ENCODE measurements at places on chromosomes 2 and 18.

DNA sequence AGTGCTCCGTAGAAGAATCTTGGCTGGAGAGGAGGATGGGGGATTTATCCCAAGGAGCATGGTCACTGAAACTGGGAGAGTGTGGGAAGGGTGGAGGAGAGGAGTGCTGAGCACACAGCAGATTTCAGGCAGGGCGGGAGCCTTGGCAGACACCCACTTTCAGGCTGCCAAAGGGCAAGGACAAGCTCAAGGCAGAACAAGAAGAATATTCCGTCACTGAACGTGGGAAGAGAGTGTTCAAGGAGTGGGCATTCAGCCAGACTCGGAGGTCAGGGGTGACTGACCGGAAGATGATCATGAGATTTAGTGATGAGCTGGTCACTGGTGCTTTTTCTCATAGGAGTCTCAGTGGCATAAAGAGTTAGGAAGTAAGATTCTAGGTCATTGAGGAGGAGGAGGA lies 136.2 kb upstream of the RASGRP3 start:
- DNase-seq: no peak

GRCh38 chr2:188478724-188479123 lies 187.1 kb downstream of the GULP1 start:
- DNase-seq: no peak

DNA sequence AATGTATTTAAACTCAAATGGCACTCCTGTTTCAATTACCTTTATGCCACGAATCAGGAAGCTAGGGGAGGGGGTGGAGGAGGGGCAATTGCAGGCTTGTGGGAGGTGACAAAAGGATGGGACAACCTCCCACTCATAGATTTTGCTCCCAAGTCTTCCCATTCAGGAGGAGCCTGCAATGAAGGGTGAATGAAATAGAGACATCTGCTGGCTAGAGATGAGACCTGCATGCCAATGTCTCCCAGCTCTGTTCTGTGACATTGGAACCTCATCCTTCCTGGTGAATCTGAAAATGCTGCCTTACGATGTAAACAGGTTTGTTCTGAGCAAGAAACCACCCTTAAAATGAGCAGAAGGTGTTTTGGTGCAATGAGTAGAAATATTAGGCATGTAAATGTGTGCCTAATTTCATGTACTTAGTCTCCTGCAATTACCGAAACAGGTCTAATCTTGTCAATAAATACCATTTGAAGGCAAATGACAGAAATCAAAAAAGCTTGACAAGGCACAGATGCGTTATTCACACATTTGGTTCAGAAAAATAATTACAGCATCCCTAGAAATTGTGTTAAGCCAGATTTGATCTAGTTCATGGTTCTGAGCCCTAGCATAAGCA lies 2.7 kb upstream of the PID1 start:
- DNase-seq: no peak

DNA sequence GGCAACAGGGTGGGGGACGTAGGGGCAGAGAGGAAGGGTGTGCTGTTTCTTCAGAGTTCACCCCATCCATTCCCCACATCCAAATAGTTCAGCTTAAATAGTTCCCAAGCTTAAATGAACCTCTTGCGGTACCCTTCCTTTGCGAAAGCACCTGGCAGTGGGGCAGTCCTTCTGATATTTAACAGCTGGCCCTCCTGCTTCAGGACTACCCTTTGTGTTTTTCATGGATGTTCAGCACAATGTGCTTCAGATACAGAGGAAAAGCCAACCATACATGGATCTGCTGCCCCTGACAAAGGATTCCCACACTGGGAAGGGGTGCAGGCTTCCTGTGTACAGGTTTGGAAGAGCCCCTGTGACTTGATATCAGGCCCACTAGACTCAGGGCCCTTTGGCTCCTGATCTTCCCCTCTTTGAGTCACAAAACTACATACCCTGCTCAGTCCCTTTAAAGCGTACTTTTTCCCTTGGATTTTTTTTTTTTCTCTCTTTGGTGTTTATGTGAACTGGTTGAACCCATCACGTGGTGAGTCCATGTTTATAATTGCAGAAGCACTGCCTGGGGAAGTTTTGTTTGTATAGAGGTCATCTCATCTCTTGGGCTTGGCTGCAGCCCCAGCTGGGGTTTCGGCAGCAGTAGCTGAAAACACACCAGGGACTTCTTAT lies 45.3 kb upstream of the IGFBP5 start:
- DNase-seq: no peak

GRCh38 chr2:168970711-168971233 lies 60.4 kb downstream of the ABCB11 start:
- DNase-seq: no peak
